Suppressor macrophage treated with lipopolysaccharide for 4 hours (primary cell): ENCODE measurements at places on chromosomes 2 and 18.

DNA sequence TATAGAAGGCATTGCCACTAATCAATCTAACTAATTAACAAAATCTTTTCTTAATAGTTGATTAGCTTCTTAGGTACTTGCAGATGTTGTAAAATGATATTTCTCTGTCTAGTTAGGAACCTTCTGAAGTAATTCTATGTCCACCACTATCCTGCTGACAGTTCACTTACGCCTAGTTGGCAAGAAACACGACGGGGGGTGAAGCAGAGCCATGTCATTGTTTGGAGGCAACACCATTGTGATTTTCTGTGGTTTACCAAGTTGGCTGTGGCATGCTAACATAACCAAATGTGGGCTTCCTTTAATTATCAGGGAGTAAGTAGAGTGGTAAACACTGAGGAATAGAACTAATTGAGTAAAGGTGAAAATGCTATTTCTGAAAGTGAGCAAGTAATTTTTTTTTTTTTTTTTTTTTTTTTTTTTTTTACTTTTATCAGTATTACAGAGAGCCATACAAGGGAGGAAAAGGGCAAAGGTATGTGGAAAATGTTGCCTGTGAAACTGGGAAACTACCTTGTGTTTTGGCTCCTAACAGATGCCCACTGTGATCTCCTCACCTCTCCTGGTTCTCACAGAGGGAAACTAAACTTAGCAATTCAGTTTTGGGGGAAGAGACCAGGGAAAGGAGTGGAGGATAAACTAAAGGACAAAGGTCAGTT lies 126.8 kb downstream of the MEIS1 start:
- DNase-seq, result no peak

DNA sequence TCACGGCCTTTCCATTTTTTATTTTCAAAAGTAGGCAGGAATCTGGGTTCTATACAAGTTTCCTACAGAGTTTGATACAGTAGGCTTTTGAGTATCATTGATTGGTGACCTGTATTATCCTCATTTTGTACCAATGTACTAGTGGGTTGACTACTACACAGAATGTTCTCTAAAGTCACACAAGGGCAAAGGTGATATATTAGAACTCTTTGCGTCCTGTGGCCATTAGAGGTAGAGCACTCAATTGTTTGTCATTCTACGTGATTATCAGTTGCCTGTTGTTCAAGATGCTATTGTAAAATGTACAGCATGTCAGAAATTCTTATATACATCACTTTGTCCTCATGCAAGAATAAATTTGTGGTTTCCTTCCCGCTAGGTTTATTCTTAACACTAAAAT lies 24.8 kb downstream of the WDR75 start:
- no peak for DNase-seq

- no peak for DNase-seq
These were observed 5.8 kb upstream of the FIGLA start for GRCh38 chr2:70796262-70796661.

DNA sequence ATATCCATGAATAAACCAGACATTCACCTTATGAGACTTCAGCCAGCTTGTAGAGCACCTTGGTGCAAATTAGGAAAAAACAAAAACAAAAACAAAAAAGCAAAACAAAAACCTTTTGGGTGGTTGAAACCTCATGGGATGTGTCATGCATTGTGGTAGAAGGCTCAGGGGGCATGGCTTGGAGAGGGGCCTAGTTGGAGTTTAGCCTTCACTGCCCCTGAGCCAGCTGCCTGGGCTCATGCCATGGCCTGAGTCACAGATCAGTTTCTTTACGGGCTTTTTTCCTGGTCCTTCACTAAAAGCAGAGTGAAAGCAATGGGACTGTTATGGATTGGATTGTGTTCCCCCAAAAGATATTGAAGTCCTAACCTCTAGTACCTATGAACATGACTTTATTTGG lies 22.0 kb upstream of the DAPL1 start:
- DNase-seq, result no peak

- DNase-seq, result no peak
These were observed 27.5 kb upstream of the FOSL2 start for GRCh38 chr2:28365158-28365557.

DNA sequence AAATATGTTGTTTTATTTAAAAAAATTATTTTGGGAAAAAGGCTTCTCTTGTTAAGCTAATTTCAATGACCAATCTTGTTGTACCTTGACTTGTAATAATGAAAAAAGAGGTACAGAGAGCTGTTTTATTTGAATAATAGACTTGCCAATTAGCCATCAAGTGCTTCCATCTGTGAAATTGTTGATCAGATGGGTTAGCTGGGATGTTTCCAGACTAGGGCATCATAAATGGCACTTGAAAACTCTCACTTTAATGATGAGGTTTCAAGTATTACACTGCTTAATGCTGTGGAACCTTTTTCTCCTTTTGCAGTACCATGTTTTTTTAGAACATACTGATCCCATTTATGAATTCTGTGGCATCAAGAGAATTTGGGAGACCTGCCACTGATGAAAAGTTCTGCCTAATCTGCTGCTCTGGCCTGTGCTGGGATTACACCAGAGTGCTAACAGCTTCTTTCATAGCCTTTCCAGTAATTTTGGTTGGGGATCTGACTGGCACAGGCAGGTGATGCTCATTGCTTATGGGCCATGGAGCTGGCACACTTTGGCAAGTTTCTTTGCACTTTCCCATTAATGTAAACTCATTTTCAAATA lies 24.2 kb downstream of the PSMD14 start:
- no peak for DNase-seq

DNA sequence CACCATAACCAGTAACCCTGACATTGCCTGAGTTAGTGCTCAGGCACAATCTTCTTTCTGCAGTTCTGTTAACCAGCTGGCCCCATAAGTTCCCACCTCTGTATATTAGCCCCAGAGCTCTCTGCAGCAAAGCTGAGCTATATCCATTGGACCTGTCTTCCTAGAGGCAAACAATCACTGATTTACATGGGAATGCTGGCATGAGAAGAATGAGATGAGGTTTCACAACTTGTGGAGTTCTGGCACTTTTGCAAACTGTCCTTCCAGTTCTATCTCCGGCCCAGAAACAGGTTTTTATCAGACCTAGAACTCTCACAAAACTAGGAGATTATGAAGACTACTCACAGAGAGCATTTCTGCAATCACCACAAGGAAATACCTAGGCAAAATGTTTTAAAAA lies 7.9 kb upstream of the CCBE1 start:
- DNase-seq, result no peak

GRCh38 chr2:45154606-45155155 lies 145.4 kb upstream of the SIX2 start:
- no peak for DNase-seq

DNA sequence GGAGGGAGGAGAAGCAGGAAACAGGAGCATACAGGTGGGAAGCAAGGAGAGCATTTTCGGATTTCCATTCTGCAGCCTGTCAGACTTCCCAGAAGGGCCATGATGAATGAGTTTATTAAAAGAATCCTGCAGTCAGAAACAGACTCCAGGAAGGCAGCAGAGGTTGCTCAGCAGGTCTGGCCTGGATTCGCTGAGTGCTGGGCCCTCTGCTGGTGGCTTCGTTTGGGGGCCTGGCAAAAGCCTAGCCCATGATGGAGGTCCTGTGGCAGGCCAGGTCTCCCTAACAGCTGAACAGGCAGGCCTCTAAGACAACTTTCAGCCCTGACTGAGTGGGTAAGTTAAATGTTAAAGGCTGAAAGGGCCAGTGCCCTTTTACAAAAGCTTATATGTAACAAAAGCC lies 108.2 kb upstream of the CAPN13 start:
- DNase-seq, result no peak

GRCh38 chr2:239590276-239590675 lies 189.5 kb upstream of the HDAC4 start:
- DNase-seq, result no peak

- DNase-seq, result no peak
These were observed 41.3 kb downstream of the VPS54 start for GRCh38 chr2:63977904-63978303.

GRCh38 chr18:76859474-76860339 lies 37.4 kb downstream of the ZNF236 start:
- no peak for DNase-seq

GRCh38 chr2:12169721-12170120 lies 423.3 kb downstream of the LPIN1 start:
- peak; percentile 91 for DNase-seq

- no peak for DNase-seq
These were observed 214.7 kb downstream of the SS18 start for GRCh38 chr18:25875551-25876240.

DNA sequence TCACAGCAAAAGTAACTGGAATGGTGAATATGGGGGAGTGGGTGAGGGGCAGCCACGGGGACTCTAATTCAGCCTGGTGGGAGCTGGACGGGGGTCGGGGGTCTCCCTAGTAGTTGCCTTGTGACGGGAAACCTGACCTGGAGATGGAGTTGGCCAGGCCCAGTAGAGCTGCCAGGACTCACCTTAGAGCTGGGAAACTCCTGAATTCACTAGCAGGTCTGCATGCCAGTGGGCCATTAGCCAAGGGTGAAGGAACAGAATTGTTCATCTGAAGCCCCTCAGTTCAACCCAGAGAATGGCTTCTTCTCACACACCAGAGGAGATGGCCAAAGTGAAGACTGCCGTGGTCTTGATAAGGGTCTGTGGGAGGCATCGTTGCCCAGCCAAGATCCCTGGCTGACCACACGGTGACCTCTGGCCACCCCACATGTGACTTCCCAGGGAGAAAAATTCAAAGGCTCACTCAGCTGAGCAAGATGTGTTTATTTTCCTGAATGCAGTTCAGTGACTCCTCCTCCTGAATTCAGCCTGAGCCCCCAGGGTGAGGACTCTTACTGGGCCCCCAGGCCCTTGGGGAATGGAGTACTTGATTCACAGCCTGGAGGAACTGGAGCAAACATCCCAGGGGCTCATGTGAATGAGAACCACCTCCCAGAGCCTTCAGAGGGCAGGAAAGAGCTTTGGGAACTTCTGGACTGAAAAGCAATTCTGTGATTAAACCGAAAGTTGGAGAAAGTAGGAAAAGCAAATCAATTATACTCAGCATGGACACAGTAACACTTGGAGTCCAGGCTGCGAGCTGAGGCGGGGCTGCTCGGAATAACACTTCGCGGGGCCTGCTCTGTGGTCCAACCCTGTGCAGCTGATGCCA lies 25.2 kb downstream of the MOCOS start:
- no peak for DNase-seq

- DNase-seq, result no peak
These were observed 123.2 kb downstream of the KCNS3 start for GRCh38 chr2:18001671-18002070.

DNA sequence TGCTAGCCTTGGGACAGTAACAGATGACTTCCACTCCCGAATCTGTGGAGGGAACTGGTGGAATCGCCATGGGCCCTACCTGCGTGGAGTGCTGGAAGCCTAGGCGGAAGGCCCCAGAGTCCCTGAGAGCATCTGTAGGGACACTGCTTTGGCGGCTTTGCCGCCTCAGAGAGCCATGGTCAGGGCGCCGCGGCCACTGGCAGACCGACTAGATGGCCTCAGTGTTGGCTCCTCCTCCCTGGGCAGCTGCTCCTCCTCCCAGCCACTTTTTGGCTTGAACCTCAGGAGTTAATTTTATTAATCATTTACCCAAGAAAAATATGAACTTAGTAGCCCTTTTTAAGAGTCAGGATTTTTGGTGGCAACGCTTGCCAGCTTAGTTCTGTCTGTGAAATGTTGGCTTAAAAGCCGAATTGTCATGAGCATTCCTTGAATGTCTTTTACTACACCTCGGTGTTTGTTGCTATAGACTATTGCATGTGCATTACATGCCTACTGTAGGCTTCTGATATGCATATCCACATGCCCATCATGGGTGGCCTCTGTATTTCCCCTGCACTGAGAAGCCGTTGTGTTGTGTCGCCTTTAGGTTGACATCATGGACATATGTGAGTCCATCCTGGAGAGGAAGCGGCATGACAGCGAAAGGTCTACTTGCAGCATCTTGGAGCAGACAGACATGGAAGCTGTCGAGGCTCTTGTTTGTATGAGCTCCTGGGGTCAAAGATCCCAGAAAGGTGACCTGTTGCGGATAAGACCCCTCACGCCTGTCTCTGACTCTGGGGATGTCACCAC lies 2.4 kb downstream of the KLF11 start:
- no peak for DNase-seq

GRCh38 chr2:25979001-25979400 lies 3.3 kb downstream of the KIF3C start:
- DNase-seq, result no peak

DNA sequence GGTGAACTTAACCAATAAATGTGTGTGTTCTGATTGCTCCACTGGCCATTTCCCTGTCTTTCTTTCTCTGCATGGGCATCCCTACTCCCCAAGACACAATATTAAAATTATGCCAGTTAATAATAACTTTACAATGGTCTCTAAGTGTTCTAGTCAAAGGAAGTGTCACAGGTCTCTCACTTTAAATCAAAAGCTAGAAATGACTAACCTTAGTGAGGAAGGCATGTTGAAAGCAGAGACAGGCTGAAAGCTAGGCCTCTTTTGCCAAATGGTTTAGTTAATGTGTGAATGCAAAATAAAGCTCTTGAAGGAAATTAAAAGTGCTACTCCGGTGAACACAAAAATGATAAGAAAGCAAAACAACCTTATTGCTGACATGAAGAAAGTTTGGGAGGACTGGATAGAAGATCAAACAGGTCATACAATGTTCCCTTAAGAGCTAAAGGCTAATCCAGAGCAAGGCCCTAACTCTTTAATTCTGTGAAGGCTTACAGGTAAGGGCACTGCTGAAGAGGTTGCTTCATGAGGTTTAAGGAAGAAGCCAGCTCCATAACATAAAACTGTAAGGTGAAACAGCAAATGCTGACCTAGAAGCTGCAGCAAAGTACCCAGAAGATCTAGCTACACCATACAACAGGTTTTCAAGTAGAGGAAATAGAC lies 44.0 kb upstream of the ARHGAP15 start:
- no peak for DNase-seq

DNA sequence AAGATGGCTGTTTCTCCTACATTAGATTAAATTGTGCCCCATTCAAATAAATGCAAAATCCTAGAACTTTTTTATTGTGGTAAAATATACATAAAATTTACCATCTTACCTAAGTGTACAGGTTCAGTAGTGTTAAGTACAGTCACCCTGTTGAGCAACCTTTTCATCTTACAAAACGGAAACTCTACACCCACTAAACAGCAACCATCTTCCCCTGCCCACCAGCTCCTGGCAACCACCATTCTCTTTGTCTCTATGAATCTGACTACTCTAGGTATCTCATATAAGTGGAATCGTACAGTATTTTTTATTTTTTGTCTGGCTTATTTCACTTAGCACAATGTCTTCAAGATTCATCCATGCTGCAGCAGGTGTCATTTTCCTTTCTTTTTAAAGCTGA lies 53.0 kb downstream of the ASXL2 start:
- DNase-seq, result no peak

GRCh38 chr18:13173578-13174145 lies 44.9 kb upstream of the LDLRAD4 start:
- no peak for DNase-seq

GRCh38 chr2:117379928-117380327 lies 434.6 kb upstream of the DDX18 start:
- no peak for DNase-seq
